ENCODE measurements at places on chromosomes 3 and 15. TPM values are rescaled to one million over a fixed set of nuclear protein-coding genes. Genes with fewer than 3 reads are reported as not detected.

TP63 gene
- 0.07 TPM for total RNA-seq

EXD1 gene
- not detected for total RNA-seq

DUOX1 gene
- not detected for total RNA-seq

SLC38A3 gene
- 0.89 TPM for total RNA-seq

POLQ gene
- total RNA-seq, result 11.7 TPM

- peak; percentile 22 for DNase-seq
Measured at GRCh38 chr15:70362886-70363285, 265.2 kb upstream of the TLE3 start.

DNA sequence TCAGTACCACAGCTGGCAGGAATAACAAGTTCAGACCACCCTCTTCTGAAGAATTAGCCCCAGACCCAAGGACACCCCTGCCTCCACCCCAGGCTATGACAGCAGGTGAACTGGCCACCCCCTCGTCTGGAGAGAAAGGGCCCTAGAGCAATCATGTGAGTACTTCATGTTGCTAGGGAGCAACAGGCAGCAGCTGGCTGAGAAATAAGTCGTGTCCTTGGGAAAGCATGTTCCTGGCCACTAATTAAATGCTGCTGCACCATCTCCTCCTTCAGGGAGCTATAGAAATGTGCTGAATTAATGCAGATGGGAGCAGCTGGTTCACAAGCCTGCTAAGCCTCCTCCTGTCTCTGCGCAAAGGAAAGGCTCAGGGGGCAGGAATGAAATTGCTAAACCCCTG lies 31.5 kb downstream of the MRPS11 start:
- no peak for DNase-seq

- no peak for DNase-seq
Measured at GRCh38 chr15:48432688-48433087, 101.5 kb downstream of the DUT start.

DNA sequence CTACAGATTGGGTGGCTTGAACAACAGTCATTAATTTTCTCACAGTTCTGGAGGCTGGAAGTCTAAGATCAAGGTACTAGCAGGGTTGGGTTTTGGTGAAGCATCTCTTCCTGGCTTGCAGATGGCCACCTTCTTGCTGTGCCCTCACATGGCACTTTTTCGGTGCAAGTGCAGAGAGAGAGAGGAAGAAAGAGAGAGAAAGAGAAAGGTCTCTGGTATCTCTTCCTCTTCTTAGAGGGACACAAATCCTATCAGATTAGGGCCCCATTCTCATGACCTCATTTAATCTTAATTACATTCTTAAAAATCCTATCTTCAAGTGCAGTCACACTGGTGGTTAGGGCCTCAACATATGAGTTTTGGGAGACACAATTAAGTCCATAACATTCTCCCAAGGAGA lies 167.1 kb downstream of the NFKBIZ start:
- no peak for DNase-seq

GRCh38 chr15:58924327-58924726 lies 9.2 kb downstream of the SLTM start:
- no peak for DNase-seq

DNA sequence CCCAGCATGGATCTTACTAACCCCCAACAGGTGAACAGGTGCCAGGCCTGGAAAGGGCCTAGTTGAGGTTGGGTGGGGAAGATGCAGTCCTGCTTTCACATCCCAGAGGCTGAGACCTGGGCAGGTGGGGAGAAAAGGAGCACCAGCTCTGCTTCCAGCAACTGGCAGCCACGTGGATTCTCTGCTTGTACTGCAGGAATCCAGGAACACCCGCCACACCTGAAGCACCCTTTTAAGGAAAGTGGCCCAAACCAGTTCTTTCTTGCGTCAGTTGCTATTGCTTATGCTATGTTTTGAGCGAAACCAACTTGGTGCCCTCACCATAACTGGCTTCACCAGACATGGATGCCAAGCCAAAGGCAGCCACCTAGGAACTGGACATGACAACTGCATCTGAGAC lies 28.1 kb upstream of the NEO1 start:
- no peak for DNase-seq

- no peak for DNase-seq
Measured at GRCh38 chr3:58586776-58587192, 9.6 kb upstream of the FAM107A start.

DNA sequence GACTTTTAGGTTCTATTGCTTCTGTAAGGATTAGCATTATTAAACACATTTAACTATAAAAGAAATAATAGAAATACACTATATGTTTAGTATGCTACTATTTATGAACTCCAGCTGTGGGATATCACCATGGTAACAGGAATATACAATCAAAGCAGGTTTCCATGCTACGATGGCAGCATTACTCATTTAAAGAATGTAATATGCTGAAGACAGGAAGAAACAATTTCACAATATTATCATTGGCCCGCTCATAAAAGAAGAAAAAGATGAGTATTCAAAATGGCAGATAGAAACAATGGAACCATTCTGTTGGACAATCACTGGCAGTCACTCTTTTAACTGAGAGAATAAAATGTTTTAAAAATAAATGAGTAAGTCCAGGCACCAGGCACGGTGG lies 153.4 kb downstream of the CBLB start:
- peak; percentile 65 for DNase-seq

GRCh38 chr15:67142767-67143100 lies 77.3 kb downstream of the SMAD3 start:
- DNase-seq, result peak; percentile 84

- DNase-seq, result no peak
Measured at GRCh38 chr3:181847276-181847675, 135.6 kb downstream of the SOX2 start.

DNA sequence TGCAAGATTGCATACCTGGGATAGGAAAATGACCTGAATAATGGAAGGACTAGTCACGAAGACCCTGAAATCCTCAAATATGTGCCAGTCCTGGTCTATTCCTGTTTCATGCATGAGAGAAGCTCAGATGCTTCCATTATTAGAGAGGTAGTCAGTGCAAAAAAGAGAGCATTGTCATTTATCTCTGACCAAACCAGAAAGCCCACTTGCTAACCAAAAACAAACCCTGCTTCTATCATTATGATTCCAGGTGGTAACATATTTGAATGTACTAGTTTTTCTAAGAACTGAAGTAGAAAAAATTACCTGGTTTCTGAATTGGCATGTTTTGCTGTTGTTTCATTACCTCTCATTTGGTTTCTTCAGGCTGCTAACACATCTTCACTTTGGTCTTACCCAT lies 160.8 kb upstream of the MANF start:
- DNase-seq, result no peak

DNA sequence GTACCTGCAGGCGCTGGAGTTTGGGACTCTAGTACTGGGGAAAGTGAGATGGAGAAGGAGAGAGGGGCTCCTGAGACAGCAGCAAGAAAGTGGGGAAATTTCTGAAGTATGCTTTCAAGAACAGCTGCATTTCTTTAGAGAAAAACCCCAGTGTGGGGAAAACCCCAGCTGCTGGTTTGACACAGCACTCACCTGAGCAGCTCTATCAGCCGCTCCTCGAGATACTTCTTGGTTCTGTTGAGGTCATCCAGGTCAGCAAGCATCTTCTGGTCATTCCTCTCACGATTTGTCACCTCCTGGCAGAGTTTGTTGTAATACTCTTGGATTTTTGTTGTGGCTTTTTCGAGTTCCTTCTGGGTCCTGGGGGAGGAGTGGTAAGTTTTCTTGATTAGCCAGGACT lies 18.8 kb downstream of the CXCR6 start:
- no peak for DNase-seq
